ENCODE measurements at places on chromosomes 7 and 10.
A peak's percentile ranks its signal among the peaks of the same experiment; 100 is the strongest.

GRCh38 chr7:47990592-47990991, 11.2 kb upstream of the HUS1 start:
- DNase-seq: no peak

- DNase-seq: no peak
Observed at GRCh38 chr10:15879663-15880062, 19.4 kb upstream of the MINDY3 start.

DNA sequence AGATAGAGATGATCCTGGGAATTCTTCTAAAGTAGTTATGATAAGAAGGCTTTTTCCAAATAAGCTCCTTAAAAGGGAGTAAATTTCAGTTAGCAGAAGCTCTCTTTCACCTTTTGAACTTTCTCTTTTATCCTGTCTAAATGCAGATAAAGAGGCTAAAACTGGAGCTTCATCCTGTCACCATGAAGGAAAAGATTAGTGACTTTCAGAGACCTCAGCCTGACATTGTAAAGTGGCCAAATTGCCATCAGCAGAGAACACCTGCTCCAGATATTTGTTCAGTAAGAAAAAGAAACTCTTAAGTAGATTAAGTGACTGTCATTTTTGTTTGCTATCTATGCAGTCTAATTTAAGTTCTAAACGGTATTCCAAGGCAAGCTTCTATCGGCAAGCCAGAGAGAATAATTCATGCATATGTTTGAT, 18.3 kb downstream of the VWDE start:
- DNase-seq: no peak

GRCh38 chr10:44948642-44949041, 11.0 kb upstream of the RASSF4 start:
- DNase-seq: no peak

DNA sequence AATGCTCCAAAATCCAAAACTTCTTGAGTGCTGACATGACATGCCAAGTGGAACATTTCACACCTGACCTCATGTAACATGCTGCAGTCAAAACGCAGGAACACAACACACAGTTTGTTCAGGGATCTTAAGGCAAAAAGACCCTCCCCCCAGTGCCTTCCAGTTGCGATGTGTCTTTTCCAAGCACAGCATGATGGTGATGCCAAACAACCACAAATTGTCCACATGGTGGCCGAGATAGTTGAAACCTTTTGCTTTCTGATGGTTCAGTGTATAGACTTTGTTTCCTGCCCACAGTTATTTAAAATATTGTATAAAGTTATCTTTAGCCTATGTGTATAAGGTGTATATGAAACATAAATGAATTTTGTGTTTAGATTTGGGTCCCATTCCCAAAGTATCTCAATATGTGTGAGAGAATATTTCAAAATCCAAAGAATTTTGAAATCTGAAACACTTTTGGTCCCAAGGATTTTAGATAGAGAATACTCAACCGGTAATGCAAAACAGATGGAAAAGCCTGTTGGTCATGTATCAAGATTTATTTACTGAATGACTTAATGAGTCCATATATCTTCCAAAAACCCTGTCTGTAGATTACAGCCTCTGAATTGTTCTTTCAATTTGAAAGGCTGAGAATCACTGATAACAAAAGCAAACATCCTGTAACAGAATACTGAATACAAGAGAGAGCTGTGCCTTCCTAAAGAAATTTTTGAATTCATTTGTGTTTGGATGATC, 93.4 kb upstream of the OIT3 start:
- peak; percentile 46 for DNase-seq

DNA sequence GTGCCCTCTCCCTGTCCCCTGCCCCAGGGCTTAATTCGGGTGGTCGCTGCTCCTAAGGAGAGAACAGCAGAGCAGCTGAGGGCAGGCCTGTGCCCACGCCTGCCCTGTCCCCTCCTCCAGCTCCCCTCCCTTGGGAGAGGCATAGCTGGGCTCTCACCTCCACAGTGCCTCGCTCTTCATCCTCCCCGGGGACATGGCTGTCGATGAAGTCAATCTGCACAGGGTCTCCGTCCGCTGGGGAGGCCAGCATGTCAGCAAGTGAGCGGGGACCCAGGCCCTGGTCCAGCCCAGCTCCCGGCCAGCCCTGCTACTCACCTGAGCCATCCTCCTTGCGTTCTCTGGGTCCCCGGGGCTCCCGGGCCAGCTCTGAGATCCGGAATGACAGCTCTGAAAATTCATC, 3.8 kb upstream of the SAP25 start:
- DNase-seq: no peak

DNA sequence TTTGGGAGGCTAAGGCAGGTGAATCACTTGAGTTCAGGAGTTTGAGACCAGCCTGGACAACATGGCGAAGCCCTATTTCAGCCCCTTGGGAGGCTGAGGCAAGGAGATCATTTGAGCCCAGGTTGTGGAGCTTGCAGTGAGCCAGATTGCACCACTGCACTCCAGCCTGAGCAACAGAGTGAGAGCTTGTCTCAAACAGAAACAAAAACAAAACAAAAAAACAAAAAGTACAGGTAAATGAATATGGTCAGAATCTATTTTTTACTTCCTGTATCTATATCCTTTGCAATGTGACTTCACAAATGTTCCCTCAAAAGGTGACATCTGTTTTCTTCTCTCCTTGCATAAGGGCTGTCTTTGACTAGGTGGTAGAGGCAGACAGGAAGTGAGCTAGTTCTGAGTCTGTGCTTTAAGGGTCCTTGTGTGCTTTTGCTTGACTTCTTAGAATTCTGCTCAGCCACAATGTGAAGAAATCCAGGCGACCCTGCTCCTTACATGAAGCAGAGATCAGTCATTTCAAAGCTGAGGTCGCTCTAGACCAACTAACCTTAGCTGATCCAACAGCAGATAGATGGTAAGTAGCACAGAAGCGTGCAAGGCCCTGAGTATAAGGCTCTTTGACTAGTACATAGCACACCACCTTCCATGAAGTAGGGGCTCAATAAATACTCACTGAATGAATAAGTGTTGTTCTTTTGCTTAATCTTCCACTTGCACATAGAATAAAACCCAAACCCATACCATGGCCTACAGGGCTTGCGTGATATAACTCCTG, 423.2 kb upstream of the PCDH15 start:
- no peak for DNase-seq

GRCh38 chr7:107989618-107990373, 13.2 kb downstream of the LAMB1 start:
- peak; percentile 82 for DNase-seq

DNA sequence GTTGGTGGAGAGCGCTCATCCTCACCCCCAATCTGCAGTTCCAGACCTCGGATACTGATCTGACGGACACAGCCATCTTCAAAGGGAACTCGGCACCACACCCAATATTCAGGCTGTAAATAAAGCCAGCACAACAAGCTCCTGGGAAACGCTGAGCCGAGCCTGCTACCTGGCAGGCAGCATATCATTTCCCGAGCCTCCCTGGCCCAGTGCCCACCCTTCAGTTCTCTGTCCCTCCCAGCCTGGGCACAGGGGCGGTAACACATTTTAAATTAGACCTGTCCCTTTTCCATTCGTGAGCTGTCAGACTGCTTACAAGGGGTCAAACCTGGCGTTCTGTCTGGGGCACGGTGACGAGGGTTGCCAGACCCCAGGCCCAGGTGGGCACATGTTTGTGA, 250.5 kb downstream of the ARHGAP12 start:
- DNase-seq: no peak

GRCh38 chr7:127760436-127761031, 108.5 kb downstream of the SND1 start:
- no peak for DNase-seq

DNA sequence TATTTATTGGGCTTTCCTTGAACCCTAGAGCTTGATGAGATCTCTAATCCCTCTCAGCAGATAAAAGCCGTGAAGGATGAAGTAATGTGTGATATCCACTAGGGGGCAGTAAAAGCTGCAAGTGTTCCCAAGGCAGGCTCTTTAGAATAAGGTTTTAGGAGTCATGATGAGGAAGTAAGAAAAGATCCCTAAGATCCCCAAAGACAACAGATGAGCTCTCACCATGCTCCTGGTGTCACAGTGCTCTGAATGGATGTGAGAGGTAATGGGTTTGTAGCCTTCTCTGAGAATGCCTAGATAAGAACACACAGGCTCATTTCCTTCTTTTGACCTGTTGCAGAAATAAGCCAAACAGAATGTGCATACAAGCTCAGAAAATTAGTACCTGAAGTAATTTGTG, 70.4 kb upstream of the ITPRID1 start:
- DNase-seq: peak; percentile 53

GRCh38 chr7:111952783-111953182, 253.4 kb downstream of the DOCK4 start:
- no peak for DNase-seq

DNA sequence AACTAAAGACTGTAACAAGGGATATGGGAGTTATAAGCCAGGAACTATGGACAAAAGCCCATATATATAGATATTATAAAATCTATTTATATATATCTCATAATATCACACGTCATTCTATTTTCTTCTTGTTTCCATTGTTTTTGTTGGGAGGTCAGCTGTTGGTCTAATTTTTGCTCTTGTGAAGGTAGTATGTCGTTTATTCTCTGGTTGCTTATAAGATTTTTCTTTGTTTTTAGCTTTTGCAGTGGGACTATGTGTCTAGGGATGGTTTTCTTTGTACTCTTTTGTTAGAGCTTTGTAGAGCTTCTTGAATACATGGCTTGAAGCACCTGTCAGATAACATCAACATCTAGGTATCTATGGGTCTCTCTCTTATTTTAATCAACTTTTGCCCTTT, 14.0 kb downstream of the ARL4A start:
- no peak for DNase-seq

DNA sequence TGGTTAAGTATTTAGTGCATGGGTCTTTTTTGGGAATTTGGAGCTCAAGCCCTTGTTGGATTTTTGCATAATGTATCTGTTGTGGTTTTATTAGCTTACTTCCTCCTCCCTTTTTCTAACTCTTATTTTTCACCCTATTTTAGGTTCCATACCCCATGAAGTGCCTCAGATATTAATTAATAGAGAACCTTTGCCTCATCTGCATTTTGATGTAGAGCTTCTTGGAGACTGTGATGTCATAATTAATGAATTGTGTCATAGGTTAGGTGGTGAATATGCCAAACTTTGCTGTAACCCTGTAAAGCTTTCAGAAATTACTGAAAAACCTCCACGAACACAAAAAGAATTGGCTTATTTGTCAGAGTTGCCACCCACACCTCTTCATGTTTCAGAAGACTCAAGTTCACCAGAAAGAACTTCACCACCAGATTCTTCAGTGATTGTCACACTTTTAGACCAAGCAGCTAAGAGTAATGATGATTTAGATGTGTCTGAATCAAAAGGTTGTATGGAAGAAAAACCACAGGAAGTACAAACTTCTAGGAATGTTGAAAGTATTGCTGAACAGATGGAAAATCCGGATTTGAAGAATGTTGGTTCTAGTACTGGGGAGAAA, 28.0 kb downstream of the SIRT1 start:
- DNase-seq: peak; percentile 6

DNA sequence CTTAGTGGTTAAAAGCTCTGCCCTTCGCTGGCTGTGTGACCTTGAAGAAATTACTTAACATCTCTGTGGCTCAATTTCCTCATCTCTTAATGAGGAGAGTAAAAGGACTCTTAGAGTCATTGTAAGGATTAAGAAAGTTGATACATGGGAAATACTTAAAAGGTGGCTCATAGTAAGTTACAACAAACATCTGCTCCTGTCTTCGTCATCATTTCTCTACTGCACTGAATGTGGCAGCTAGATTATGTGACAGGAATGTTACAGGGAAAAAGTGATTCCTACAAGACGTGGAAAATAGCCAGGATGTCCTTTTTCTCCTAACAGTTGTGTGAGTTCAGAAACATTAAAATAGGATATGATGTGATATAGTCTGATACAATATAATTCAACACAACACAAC, 184.7 kb downstream of the FRMD4A start:
- peak; percentile 66 for DNase-seq

GRCh38 chr10:74365109-74365508, 214.1 kb downstream of the ADK start:
- no peak for DNase-seq

DNA sequence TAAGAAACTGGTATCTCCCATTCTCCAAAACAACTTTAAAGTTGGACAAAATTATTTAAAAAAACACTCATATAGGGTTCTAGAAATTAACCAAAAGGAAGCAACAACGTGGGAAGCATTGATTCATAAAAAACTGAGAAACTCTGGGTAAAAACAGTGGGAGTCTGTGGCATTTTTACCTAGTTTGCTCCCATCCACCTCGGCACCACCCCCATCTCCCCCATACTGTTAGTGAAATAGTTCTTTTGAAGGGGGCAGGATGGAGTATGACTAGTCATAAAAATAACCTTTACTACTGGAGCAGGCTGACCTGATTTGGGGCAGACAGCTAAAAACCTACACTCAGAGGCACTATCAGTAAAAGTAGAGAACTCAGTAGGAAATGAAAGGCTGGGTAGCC, 123.2 kb downstream of the AVL9 start:
- no peak for DNase-seq

DNA sequence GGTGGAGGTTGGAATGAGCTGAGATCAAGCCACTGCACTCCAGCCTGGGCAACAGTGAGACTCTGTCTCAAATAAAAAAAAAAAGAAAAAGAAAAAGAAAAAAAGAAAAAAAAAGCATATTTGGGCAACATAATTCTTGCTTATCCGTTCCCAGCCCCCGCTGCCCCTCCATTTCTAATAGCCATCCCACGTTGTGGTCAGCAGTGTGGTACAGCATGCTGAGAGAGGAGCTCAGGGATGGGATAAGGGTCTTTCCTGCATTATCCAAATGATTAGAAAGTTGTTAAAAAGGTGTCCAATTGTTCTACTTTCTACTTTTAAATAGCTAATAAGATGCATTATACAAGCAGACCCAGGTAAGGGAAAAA, 104.9 kb upstream of the ZNF92 start:
- no peak for DNase-seq

DNA sequence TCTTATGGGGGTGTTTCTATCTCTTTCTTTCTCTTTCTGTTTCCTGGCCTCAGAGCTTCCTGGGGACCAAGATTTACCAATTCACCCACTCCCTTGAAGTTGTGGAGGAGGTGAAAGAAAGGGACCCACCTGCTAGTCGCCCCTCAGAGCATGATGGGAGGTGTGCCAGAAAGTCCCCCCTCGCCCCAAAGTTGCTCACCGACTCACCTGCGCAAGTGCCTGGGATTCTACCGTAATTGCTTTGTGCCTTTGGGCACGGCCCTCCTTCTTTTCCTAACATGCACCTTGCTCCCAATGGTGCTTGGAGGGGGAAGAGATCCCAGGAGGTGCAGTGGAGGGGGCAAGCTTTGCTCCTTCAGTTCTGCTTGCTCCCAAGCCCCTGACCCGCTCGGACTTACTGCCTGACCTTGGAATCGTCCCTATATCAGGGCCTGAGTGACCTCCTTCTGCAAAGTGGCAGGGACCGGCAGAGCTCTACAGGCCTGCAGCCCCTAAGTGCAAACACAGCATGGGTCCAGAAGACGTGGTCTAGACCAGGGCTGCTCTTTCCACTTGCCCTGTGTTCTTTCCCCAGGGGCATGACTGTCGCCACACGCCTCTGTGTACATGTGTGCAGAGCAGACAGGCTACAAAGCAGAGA, 12.2 kb downstream of the AQP1 start:
- DNase-seq: no peak

Data from fibroblast of pulmonary artery (primary cell).